ENCODE measurements at places on chromosomes 12 and 14.

- no peak for DNase-seq
Observed at GRCh38 chr14:88983755-88984154, 159.3 kb downstream of the TTC8 start.

DNA sequence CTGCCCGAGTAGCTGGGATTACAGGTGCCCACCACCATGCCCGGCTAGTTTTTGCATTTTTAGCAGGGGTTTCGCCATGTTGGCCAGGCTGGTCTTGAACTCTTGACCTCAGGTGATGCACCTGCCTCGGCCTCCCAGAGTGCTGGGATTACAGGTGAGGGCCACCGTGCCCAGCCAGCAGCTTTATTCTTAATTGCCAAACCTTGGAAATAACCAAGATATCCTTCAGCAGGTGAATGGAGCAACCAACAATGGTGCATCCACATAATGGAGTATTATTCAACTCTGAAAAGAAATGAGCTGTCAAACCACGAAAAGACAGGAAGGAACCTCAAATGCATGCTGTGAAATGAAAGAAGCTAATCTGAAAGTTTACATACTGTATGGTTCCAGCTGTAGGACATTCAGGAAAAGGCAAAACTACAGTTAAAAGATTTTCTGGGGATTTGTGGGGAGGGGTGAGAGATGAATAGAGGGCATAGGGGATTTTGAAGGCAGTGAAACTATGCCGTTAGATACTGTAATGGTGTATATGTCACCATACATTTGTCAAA is 118.8 kb upstream of the CCND2 start:
- DNase-seq: no peak

DNA sequence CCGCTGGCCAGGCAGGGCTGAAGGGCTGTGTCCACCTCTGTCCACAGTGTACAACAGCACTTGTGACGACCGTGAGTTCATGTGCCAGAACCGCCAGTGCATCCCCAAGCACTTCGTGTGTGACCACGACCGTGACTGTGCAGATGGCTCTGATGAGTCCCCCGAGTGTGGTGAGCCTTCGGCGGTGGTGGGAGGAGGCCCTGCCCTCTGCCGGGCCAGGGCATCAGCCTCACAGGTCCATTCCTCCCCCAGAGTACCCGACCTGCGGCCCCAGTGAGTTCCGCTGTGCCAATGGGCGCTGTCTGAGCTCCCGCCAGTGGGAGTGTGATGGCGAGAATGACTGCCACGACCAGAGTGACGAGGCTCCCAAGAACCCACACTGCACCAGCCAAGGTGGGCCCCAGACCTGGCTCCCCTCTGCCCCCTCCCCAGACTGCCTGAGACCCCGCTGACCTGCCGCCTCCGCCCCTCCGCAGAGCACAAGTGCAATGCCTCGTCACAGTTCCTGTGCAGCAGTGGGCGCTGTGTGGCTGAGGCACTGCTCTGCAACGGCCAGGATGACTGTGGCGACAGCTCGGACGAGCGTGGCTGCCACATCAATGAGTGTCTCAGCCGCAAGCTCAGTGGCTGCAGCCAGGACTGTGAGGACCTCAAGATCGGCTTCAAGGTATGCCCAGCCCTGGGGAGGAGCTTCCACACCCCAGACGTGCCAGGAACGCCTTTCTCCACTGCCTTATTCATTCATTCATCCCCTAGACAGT is 20.8 kb upstream of the NXPH4 start:
- DNase-seq: no peak

GRCh38 chr14:102805371-102805891 is 28.2 kb downstream of the TRAF3 start:
- DNase-seq: no peak

DNA sequence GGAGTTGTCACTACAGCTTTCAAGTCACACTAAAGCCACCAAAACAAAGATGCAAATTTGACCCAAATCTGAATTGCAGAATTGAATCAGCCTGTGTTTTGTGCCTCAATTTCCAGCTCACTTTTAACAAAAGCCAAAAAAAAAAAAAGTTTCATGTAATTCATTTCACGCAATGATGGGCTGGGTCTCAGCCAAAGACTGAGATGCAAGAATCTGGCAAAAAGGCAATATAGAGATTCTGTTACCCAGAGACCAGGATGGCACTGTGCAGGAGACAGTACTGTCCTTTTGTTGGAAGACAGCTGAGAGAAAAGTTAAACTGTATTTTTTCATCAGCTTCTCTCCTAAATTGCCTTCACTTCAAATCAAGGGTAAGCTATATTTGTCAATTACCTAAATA is 205.7 kb upstream of the NPAS3 start:
- DNase-seq: no peak

DNA sequence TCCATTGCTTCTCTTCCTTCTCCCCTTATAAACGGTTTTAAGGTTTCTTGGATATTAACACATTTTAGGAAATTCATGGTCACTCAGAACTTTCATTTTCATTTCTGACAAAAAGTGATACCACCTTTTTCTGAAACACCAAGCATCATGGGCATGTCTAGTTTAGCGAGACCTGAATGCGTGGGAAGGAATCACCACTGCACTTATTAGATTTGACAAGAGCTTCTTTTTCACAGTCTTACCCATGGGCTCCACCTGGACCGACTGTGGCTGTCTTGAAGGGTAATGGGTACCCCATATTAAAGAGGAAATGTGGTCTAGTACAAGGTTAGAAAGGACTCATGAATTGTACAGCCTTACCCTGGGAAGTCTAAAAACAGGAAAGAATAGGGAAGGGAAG is 95.4 kb downstream of the KCNK10 start:
- DNase-seq: no peak

DNA sequence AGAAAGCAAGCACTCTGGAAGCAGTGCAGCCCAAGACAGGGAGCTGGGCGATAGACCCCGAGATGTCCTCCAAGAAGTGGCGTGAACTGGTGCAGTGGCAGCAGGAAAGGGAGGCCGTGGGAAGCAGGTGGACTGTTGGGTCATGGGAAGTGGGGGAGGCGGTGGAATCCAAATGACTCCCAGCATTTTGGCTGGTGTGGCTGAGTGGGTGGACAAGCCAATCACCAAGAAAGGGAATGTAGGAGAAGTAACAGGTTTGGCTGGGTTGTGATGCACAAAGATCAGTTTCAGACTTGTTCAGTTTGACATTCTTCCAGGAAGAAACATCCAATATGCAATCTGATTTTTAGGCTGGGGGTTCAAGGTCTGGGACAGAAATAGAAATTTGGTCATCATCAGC is 46.0 kb upstream of the KTN1 start:
- DNase-seq: no peak

GRCh38 chr12:132506328-132507160 is 16.6 kb downstream of the FBRSL1 start:
- peak; percentile 90 for DNase-seq

GRCh38 chr14:39025810-39026627 is 77.0 kb downstream of the SEC23A start:
- DNase-seq: no peak

DNA sequence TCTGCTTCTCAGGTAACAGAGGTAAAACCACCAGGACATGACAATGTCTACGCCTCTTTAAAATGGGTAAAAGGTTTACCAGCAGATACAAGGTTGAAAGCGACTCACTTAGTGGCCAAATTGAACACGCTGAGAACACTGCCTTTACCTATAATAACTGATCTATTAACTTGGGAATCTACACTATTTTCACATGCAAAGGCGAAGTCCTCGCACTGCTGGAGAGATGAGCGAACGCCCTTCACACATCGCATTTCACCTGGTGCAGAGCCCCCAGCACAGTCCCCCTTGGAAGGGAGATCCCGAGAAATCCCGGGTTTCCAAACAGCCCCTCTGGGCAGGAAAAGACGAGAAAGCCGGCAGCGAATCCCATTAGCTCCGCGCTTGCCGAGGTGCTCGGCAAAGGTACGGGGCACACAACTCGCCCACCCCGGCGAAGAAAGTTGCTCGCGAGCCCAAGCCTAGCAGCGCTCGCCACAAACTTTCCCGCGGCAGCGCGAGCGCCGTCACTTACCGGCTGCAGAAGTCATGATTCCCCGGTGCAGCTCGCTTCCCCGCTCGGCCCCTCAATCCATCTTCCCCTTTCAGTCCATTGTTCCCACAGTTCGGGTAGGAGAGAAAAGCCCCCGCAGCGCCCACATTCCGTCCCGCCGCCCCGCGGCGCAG is 423 bp downstream of the FGD6 start:
- DNase-seq: no peak

DNA sequence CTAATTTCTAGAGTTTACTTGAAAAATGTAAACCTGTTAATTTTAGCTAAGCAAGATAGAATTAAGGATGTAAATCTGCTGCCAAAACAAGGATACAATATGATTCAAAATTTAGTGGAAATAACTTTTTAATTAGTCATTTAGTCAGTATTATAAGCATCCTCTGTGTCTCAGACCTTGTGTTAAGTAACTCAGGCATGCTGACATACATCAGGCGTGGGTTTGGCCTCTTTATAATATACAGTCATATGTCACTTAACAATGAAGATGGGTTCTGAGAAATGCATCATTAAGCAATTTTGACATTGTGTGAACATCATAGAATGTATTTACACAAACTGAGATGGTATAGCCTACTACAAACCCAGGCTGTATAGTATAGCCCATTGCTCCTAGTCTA is 386.9 kb downstream of the ZFP36L1 start:
- no peak for DNase-seq

DNA sequence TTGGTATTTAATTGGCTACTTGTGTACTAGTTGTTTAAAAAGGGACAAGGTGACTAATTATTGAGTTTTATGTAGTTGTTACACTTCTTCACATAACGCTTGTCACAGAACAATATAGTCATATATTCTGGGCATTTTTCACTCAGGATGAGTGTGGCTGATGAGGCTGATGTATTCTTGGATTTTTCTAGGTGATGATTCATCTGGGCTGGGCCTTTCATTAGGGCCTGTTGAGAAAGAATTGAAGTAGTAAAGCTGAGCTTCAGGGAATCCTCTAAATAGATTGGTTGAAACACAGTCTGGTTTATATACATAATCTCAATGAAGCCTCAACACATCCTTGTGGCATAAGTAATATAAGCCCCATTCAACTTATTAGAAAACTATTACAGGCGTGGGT is 445.7 kb downstream of the DAD1 start:
- DNase-seq: no peak

GRCh38 chr14:20415782-20416206 is 2.5 kb upstream of the TEP1 start:
- no peak for DNase-seq

GRCh38 chr14:70804556-70805162 is 4.7 kb downstream of the MAP3K9 start:
- no peak for DNase-seq

DNA sequence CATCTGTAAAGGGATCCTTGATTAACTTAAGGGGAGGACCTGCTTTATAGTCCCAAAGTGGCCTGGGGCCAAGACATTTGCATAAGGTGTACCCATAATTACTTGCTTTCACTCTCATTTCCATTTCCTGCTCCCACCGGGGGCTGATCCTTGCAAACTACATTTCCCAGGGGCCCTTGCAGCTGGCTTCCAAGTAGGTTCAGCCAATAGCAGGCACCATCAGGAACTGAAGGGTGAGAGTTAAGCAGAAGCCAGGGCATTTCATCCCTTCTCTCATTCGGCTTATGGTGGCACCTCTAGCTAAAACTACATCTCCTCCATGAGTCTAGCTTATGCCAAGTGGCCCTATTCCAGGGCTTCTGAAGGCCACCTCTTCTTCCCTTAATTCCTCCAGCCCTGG is 88.8 kb downstream of the CCDC60 start:
- no peak for DNase-seq

DNA sequence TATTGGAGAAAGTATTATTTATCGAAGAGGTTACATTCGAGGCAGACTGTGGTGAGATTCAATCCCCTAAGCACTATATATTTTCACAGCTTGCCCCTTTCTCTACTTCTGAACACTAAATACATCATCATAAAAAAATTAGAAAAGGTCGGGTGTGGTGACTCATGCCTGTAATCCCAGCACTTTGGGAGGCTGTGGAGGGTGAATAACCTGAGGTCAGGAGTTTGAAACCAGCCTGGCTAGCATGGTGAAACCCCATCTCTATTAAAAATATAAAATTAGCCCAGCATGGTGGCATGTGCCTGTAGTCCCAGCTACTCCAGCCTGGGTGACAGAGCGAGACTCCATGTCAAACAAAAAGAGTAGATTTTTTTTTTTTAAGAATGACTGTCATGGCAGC is 70.6 kb upstream of the MYF6 start:
- no peak for DNase-seq

- DNase-seq: no peak
Observed at GRCh38 chr12:18967814-18968213, 161.7 kb upstream of the PLEKHA5 start.

- no peak for DNase-seq
Observed at GRCh38 chr12:52437508-52437907, 3.3 kb upstream of the KRT75 start.

GRCh38 chr14:99909513-99910064 is 116.4 kb downstream of the EML1 start:
- DNase-seq: no peak

DNA sequence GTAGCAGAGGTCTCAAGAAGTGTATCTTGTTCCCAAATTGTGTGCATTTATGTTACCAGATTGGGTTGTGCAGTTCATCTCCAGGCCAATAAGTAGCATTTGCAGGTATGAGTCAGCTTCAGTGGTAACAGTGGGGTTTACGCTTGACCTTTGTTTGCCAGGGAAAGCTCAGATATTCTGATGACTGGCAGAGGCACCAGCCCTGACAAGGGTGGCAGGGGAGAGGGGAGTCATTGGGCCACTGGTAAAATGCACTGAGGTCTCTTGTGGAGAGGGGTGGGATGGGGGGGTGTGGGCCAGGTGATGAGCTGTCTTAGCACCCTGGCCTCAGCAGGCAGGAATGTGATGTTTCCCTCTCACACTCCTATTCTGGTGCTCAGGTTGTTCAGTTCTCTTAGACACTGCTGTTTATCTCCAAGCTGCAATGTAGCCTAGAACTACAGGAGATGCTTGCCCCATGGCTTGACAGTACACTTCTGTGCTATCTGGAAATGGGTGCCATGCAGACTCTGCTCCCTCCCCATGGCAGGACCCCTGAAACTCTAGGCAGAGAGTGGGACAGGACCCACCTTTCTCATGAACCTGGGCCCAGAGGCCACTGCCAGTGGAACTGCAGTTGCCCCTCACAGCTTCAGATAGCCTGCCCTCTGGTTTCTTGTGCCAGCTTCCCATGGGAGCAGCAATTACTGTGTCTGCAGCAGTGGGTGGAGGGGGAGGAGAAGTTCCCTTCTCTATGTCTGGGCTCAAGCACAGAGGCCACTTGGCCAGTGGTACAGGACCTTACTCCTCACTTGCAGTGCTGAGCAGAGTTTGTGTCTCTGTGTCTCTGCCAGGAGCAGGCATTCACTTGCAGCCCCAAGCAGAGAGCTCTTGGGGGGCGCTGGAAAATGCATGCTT is 31.9 kb downstream of the USP15 start:
- no peak for DNase-seq

GRCh38 chr12:123655420-123655819 is 15.5 kb upstream of the TCTN2 start:
- peak; percentile 55 for DNase-seq

GRCh38 chr12:123109319-123109772 is 41.5 kb downstream of the PITPNM2 start:
- no peak for DNase-seq

All from left ventricle myocardium inferior (tissue), 1 donor.